HFFc6 (cell line): ENCODE measurements at places on chromosomes 3 and 15.

- DNase-seq: peak; percentile 40
Measured at GRCh38 chr15:76169018-76169417, 109.2 kb downstream of the TMEM266 start.

DNA sequence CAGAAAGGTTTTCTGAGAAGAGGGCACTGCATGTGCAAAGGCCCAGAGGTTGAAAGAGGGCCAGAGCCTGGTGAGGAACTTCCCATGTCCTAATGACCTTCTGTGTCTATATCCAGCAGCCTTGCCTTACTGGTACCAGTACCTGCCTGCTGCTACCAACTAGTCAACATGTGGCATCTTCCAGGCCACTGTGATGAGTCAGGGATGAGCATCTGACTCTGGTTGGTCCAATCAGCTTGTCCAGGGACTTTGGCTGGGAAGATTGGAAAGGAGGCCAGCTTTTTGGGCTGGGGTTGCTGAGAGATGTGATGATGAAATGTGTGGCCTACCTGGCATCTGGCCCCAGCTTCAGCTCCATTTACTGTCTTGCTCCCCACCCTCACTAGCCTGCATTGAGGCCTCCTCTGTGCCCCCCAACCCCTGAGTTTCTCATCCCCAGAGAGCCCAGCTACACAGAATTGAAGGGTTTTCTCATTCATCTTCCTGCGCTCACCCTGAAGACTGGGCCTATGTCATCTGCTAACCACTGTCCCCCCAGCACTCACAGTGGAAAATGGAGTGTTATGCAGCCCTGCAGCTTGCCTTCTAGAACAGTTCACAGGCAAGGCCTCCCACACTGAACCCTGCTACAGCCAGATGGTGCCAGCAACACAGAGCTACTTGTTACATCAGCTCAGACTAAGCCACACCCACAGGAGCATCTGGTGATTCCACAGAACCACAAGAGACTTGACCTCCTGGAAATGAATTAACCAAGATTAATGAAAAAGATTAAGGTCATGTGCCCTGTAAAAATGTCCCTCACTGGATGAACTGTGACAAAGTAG is 1.3 kb upstream of the TWF2 start:
- peak; percentile 87 for DNase-seq

GRCh38 chr3:144314946-144315345 is 343.3 kb downstream of the DIPK2A start:
- DNase-seq: no peak

GRCh38 chr3:182460303-182460702 is 333.0 kb upstream of the ATP11B start:
- DNase-seq: no peak

- DNase-seq: no peak
Measured at GRCh38 chr3:84959470-84960271, 882 bp downstream of the CADM2 start.

- no peak for DNase-seq
Measured at GRCh38 chr3:34176723-34177122, 378.3 kb downstream of the PDCD6IP start.

DNA sequence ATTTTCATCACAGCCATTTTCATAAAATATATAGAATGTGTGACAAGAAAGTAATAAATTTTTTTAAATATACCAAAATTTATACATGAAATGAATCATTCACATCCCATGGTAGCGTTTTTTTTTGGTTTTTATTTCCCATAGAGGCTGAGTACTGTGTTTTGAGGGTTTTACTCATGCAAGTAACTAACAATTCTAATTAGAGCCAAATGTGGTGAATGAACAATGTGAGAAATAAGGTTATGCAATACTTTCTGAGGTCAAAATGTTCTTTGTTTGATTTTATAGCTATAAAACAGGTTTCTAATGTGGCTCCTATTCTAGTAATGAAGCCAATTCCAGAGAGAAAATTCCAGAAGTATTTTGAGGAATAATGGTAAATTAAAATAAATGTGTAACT is 386.8 kb downstream of the TBC1D5 start:
- no peak for DNase-seq
